ENCODE measurements at places on chromosomes 11 and 22. TPM values are rescaled to one million over a fixed set of nuclear protein-coding genes. Genes with fewer than 3 reads are reported as not detected.

The SMTNL1 gene
- total RNA-seq = not detected

The OR2AT4 gene
- not detected for total RNA-seq

The MRGPRX4 gene
- total RNA-seq = not detected

The DCHS1 gene
- 1.6 TPM for total RNA-seq

The C11orf86 gene
- not detected for total RNA-seq

The CCDC73 gene
- total RNA-seq = not detected

DNA sequence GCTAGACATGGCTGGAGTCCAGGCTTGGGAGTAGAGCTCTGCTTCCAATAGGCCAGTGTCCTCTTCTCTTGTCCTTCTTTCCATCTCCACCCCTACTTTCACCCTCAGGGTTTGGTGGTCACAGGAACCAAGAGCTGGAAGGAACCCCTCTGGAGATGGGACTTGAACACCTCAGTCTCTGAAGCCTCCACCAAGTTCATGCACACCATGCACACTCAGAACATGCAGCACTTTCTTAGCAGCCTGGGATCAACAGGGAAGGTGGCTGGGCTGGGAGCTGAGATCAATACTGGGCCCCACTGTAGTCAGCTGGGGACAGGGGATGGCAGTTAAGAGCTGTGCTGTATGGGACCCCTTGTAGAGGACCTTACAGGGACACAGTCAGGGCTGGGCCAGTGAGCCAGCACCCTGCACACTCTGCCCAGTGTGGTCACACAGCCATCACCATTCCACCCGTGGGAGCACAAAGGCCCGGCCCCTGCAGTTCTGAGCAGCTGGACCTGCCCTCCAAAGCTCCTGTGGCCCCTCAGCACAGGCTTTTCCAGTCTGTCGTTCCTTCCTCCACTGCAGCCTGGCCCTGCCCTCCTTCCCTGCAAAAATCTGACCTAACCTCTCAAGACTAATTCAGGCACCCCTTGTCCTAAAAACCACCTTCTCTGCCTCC, 47.7 kb downstream of the GAB4 start:
- H3K27me3 ChIP-seq = no peaks in the 10 kb centered on the region
- H3K4me3 ChIP-seq = no peak overlapping the region
- H3K4me1 ChIP-seq = peaks cover 3% of the 10 kb centered on the region
- no peaks in the 10 kb centered on the region for H3K36me3 ChIP-seq

- no peaks in the 10 kb centered on the region for H3K36me3 ChIP-seq
- DNase-seq = no peak
- no peak overlapping the region for H3K27ac ChIP-seq
- no peak overlapping the region for H3K4me3 ChIP-seq
- no peaks in the 10 kb centered on the region for H3K4me1 ChIP-seq
- peaks cover 11% of the 10 kb centered on the region for H3K27me3 ChIP-seq
Measured at GRCh38 chr11:73766763-73767162, 5.9 kb upstream of the RAB6A start.

- no peak overlapping the region for H3K27ac ChIP-seq
- peaks cover 11% of the 10 kb centered on the region for H3K27me3 ChIP-seq
- H3K4me3 ChIP-seq = no peak overlapping the region
- H3K36me3 ChIP-seq = no peaks in the 10 kb centered on the region
- H3K4me1 ChIP-seq = peaks cover 3% of the 10 kb centered on the region
Measured at GRCh38 chr11:11268119-11268518, 84.9 kb downstream of the CSNK2A3 start.

DNA sequence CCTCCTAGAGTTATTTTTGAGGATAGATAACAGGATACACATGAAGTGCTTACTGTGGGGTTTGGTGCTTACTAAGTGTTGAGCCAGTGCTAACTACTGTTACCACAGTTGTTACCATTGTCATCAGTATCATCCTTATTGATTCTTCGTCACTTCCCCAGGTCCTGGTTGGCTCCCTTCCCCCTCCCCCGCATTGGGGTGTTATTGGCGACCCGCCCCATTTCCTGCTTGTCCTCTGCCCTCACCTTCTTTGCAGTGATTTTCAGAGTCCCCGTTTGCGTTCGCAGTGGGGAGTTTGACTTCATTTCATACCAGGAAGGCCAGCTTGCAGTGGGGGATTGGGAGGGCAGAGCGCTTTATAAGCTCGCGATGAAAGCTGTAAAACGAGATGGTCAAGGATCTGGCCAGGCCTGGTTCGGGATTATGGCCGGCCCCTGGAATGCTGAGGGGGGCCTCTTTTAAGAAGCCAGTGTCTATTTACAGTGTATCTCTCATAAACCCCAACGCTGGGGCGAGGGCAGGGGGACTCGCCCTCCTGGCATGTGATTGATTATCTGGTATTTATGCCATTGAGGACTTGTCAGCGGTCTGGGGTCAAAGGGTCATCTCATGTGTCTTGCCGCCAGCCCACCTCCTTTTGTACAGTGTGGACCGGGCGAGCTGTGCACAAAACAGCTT, 84.6 kb upstream of the NNMT start:
- peaks cover 24% of the 10 kb centered on the region for H3K4me1 ChIP-seq
- no peak overlapping the region for H3K27ac ChIP-seq
- no peak for DNase-seq
- H3K27me3 ChIP-seq = no peaks in the 10 kb centered on the region
- no peaks in the 10 kb centered on the region for H3K36me3 ChIP-seq
- H3K4me3 ChIP-seq = no peak overlapping the region

DNA sequence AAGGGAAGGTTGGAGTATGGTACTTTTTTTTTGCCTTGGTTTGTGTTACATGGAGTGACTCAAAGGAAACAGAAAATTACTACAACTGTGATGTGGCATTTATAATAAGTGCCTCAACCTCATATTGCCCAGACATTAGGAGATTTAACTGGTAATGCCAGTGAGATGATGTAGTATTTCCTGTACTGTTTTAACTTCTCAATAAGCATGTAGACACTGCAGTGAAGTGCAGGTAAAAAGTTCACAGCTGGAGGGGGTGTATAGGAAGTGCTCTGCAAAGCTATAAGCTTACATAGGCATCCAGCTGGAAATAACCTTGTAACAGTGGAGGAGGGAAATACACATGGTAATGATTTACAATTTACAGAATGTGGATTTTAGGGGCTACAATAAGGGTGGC, 138.2 kb upstream of the MTMR2 start:
- H3K4me1 ChIP-seq = peaks cover 72% of the 10 kb centered on the region
- H3K36me3 ChIP-seq = peaks cover 21% of the 10 kb centered on the region
- DNase-seq = peak; percentile 67
- no peaks in the 10 kb centered on the region for H3K27me3 ChIP-seq
- H3K27ac ChIP-seq = peak overlapping the region; percentile 85

GRCh38 chr11:47272706-47273105, 2.8 kb downstream of the MADD start:
- H3K4me1 ChIP-seq = peaks cover 43% of the 10 kb centered on the region
- no peak for DNase-seq
- peak overlapping the region; percentile 39 for H3K27ac ChIP-seq

DNA sequence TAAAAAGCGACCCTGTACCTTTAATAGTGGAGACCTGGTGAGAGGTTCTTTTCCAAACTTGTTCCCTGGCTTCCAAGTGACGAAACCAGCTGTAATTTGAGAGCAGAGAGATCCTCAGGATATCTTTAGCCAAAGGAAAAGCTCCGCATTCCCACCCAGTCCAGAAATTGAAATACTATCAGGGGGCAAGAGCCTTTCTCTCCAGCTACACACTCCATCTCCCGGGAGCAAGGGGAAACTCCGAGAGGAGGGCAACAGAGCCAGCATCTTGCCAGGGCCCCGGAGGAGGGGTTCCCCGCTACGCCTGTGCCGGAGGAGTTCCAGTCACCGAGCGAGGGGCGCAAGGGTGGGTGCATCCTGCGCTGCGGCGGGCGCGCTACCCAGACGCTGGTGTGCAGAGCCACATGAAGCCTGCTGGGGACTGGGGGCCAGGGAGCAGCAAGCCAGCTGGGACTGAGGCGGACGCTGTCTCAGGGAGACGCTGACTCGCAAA, at the start of gene FIBIN:
Gene FIBIN, plus strand, starts transcription at position 148 of the 493 bp plus-strand sequence. CDS start 415 bp downstream, outside the sequence.
- no peak within 1 kb of the TSS for H3K4me3 ChIP-seq
- H3K27me3 ChIP-seq = no peaks in the 10 kb centered on the region
- H3K4me1 ChIP-seq = no peaks in the 10 kb centered on the region

- no peak overlapping the region for H3K4me3 ChIP-seq
- H3K27ac ChIP-seq = no peak overlapping the region
- peaks cover 9% of the 10 kb centered on the region for H3K36me3 ChIP-seq
Measured at GRCh38 chr11:122789907-122790306, 48.4 kb upstream of the CRTAM start.

GRCh38 chr11:73399159-73399590, 23.0 kb downstream of the RELT start:
- peak overlapping the region; percentile 43 for H3K27ac ChIP-seq
- H3K27me3 ChIP-seq = no peaks in the 10 kb centered on the region
- no peak for DNase-seq
- H3K4me3 ChIP-seq = no peak overlapping the region
- H3K36me3 ChIP-seq = peaks cover 10% of the 10 kb centered on the region

GRCh38 chr11:87035976-87036583, 1.7 kb upstream of the TMEM135 start:
- no peak for DNase-seq
- H3K27me3 ChIP-seq = no peaks in the 10 kb centered on the region
- H3K4me3 ChIP-seq = no peak overlapping the region
- no peak overlapping the region for H3K27ac ChIP-seq
- peaks cover 34% of the 10 kb centered on the region for H3K4me1 ChIP-seq

DNA sequence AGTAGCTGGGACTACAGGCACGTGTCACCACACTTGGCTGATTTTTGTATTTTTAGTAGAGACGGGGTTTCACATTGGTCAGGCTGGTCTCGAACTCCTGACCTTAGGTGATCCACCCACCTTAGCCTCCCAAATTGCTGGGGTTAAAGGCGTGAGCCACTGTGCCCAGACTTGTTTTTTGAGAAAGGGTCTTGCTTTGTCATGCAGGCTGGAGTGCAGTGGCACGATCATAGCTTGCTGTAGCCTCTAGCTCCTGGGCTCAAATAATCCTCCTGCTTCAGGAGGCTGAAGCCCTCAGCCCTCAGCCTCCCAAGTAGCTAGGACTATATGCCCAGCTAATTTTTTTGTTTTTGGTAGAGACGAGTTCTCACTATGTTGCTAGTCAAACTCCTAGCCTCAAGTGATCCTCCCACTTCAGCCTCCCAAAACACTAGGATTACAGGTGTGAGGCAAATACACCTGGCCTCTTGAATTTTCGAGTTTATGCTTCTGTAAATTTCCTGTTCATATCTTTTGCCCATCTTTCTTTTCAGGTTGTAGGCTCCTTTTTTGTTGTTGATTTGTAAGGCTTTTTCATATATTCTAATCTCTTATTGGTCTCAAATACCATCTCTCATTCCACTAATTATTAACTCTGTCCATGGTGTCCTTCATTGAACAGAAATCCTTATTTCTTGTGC, 3.4 kb upstream of the RBM4B start:
- H3K4me1 ChIP-seq = peaks cover 16% of the 10 kb centered on the region
- DNase-seq = no peak
- no peak overlapping the region for H3K4me3 ChIP-seq
- peaks cover 12% of the 10 kb centered on the region for H3K36me3 ChIP-seq

DNA sequence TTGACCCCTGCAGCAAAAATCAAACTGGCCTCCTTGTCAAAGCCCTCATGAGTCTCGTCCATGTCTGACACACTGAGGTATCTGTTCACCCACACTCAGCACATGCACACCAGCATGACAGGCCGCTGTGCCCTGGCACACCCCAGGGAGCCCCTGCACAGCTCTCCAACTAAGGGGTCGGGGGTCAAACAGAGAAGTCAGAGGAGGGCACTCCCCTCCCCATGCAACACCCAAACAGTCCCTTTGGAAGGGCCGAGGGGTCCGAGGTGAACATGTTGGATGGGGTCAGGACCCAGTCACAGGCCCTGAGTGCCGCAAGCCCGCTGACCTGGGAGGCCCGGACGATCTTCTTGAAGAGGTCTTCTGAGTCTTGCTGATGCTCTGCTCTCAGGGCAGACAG, 14.6 kb downstream of the SUN2 start:
- H3K27ac ChIP-seq = peak overlapping the region; percentile 63
- DNase-seq = no peak
- H3K27me3 ChIP-seq = no peaks in the 10 kb centered on the region
- H3K36me3 ChIP-seq = peaks cover 71% of the 10 kb centered on the region
- H3K4me1 ChIP-seq = peaks cover 31% of the 10 kb centered on the region

GRCh38 chr11:79273781-79274180, 167.0 kb downstream of the TENM4 start:
- DNase-seq = no peak
- H3K36me3 ChIP-seq = no peaks in the 10 kb centered on the region
- H3K4me3 ChIP-seq = no peak overlapping the region

- no peak overlapping the region for H3K27ac ChIP-seq
- H3K4me1 ChIP-seq = no peaks in the 10 kb centered on the region
- H3K27me3 ChIP-seq = peaks cover 18% of the 10 kb centered on the region
- no peaks in the 10 kb centered on the region for H3K36me3 ChIP-seq
Measured at GRCh38 chr22:48939441-48940265, 888.0 kb downstream of the BRD1 start.

DNA sequence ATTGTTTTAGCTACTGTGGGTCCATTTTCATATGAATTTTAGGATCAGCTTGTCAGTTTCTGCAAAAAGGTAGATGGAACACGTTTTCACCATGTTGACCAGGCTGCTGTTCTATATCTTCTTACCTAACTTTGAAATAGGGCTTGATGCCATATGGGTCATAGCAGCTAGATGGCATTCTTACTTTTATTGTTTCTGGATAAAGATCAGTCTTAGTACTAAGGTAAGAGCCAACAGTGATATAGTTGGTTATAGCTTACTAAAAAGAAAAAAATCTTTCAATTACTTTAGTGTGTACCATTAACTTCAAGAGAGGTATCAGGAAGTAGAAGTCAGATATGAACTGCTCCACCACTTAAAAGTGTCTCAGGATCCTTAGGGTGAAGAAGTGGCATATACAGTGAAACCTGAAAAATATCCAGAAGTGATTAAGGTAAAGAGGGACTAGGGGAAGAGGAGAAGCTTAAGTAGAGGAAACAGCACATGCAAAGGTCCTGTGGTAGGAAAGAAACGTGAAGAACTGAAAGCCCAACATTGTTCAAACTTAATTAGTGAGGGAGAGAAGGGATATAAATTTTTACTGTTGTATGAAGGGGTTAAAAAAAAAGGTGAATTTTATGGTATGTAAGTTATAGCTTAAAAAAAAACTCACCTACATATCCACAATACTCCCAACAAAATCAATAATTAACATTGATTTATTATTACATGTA, 59.9 kb upstream of the B3GNT6 start:
- no peak overlapping the region for H3K4me3 ChIP-seq
- H3K27me3 ChIP-seq = no peaks in the 10 kb centered on the region

- no peaks in the 10 kb centered on the region for H3K27me3 ChIP-seq
- H3K27ac ChIP-seq = no peak overlapping the region
- H3K4me1 ChIP-seq = peaks cover 23% of the 10 kb centered on the region
- peak overlapping the region; percentile 96 for H3K4me3 ChIP-seq
Measured at GRCh38 chr11:114438303-114438702, 964 bp upstream of the REXO2 start.

GRCh38 chr22:37896181-37896592, 9.9 kb upstream of the MICALL1 start:
- H3K36me3 ChIP-seq = peaks cover 2% of the 10 kb centered on the region
- DNase-seq = peak; percentile 70
- peak overlapping the region; percentile 91 for H3K27ac ChIP-seq
- peak overlapping the region; percentile 27 for H3K4me3 ChIP-seq
- peaks cover 16% of the 10 kb centered on the region for H3K4me1 ChIP-seq
- H3K27me3 ChIP-seq = no peaks in the 10 kb centered on the region

GRCh38 chr11:26234451-26234850, 97.5 kb upstream of the ANO3 start:
- H3K4me1 ChIP-seq = no peaks in the 10 kb centered on the region
- no peak overlapping the region for H3K4me3 ChIP-seq
- no peaks in the 10 kb centered on the region for H3K27me3 ChIP-seq
